ENCODE measurements at places on chromosomes 12 and 14.

DNA sequence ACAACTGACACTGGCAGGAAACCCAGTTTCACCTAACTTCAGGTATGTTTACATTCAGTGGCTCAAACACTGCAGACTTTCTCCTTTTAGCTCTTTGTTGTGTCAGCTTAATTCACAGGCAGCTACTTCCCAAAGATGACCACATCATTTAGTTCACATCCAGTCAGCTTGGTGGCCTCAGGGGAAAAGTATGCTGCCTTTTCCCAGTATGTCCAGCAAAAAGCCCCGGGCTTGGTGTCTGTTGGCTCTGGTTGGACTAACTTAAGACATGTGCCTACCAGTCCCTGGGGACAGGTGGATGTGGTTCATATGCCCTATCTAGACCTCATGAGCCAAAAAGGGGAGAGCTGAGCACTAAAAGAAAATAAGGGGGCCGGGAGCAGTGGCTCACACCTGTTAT, 56.4 kb downstream of the GOLGA5 start:
- no peak for DNase-seq

GRCh38 chr12:2341871-2342270, 289.1 kb downstream of the CACNA1C start:
- no peak for DNase-seq

DNA sequence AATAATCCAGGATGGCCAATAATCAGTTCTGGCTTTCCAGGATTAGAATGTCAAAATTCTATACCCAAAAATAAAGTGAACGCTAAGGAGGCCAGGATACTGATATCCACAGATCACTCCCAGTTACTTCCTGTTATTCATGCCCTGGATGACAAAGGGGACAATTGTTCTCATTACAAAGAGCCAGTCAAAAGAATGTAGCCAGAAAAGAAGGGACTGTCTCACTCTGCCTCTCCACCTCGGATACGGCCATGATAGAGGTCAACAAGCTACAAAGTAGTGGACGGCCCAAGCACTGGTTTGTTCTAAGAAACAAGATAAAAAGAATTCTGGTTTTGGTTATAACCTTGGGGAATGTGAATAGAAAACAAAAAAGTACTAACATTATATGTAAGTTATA, 116.1 kb upstream of the ATF7IP start:
- DNase-seq = no peak

DNA sequence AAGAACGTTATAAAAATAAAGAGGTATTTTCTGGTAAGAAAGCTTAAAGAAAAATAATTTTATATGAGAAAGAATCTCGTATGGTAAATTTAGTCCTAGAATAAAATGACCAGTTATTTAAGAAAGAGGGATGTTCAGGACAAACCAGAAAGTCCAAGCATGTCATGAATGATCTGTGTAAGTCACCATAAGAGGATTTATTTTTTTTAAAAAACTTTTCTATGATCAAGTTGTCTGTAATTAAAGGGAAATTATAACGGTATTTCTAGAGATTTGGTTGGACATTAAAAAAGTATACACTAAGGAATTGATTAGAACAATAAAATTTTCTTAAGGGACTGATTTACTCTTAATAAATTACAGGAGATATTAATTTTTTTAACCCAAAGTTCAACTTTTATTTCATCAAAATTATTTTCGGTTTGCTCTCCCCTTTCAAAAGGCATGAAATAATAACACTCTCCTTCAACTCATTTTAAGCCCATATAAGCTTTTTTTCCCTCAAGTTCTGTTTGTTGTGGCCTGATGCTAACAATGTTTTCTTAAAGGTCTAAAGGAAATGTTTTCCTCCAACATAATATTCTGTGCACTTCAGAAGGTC, 49.9 kb upstream of the CPSF6 start:
- DNase-seq = no peak

GRCh38 chr12:39773266-39773665, 153.7 kb upstream of the ABCD2 start:
- DNase-seq = no peak

GRCh38 chr14:98512501-98513251, 759.3 kb downstream of the BCL11B start:
- no peak for DNase-seq

- DNase-seq = no peak
Observed at GRCh38 chr12:26514364-26514763, 318.6 kb downstream of the ITPR2 start.

DNA sequence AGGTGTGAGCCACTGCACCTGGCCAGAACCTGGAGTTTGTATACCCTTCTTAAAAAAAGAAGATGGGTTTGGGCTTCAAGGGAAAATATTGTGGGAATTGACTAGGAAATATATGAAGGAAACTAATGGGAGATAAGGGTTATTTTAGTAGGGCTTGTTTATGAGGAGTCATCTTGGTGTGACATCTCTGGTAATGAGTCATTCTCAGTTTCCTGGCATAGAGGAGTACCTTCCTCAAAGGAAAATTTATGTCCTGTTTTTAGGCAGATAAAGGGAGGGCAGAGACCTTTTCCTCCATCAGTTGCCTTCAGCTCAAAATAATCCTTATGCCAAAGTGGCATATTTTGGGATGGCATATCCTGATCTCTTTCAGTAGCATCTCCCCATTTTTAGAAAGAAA, 30.6 kb upstream of the NFKBIA start:
- DNase-seq = no peak

GRCh38 chr12:1916371-1917171, 1.9 kb downstream of the CACNA2D4 start:
- no peak for DNase-seq

GRCh38 chr14:100709289-100710284, 17.1 kb upstream of the DLK1 start:
- DNase-seq = no peak

DNA sequence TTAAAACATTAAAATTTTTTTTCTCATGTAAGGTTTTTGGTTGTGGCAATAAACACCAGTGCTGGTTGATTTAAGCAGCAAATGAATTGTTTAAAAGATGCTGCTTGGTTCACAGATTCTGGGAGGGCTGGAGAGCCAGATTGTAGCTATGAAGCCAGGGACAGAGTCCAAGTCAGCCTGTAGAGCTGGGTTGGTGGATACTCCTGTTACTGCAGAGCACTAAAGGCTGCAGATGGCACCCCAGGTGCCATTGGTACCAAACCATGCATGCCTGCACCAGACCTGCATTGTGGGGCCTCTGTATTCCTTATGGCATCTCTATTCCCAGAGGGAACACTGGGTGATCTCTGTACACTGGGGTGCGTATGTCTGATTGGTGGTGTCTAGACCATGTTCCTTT, 113.3 kb downstream of the SNAPC1 start:
- DNase-seq = no peak

GRCh38 chr12:118166946-118167345, 31.0 kb downstream of the PEBP1 start:
- peak; percentile 52 for DNase-seq

- no peak for DNase-seq
Observed at GRCh38 chr12:72271451-72272090, 599 bp upstream of the TRHDE start.

DNA sequence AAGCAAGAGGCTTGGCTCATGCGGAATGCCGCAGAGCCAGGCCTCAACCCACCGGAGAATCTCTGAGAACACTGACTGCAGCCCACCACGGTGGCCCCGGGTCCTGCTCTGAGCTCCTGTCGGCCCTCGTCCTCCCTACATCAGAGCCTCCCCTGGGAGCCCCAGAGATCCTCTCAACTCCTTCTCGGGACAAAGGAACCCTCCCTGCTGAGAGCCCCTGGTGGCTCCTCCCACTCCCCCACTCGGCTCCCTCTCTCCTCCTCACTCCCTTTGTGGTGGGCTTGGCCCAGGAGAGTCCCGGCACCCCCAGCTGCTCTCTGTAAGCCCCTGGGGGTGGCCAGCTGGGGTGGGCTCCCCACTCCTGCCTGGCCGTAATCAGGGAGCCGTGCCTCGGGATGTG, 11.1 kb upstream of the INF2 start:
- no peak for DNase-seq

GRCh38 chr14:104094056-104094708, 8.7 kb downstream of the ASPG start:
- DNase-seq = no peak

DNA sequence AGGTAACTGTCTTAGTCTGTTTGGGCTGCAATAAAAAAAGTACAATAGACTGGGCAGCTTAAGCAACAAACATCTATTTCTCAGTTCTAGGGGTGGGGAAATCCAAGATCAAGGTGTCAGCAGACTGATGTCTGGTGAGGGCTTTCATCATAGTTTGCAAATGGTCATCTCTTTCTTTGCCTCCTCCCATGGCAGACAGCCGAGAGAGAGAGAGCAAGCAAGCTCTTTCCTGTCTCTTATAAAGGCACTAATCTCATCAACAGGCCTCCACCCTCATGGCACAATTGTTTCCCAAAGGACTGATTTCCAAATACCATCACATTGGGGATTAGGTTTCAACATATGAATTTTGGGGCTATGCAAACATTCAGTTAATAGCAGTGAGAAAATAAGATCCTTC, 445.6 kb upstream of the FLRT2 start:
- DNase-seq = no peak

DNA sequence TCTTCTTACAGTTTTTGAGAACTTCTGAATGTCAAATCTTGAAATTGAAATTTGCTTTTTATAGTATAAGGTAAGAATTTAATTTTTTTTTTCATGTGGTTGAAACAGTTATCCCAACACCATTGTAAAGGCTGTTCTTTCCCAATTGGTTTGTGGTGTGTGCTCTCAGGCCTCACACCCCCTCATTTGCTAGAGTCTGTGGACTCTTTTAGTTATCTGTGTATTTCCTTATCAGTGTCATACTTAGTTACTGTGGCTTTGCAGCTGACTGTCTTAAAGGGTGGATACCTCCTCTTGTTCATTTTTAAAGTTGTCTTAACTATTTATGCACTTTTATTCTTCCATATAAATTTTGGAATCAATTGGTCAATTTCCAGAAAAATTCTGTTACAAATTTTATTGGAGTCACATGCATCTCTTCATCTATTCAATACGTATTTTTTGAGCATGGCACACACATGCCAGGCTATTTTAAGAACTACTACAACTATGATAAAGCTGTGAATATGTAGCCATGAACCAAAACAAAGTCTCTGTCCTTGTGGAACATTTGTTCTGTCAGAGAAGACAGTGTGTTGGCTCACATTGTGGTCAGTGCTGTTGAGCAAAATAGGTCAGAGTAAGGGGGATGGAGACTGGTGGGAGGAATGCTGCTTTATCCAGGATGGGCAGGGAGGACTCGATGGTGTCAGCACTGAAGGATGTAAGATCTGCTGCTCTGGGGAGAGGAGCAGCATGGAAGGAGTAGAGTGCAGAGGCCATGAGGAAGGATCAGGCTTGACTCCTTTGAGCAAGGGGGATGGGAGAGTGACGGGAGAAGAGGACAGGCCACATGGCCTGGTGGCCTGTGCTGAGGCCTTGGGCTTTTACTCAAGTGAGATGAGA, 24.1 kb downstream of the FGF23 start:
- DNase-seq = no peak

- no peak for DNase-seq
Observed at GRCh38 chr12:1456885-1457284, 137.5 kb downstream of the FBXL14 start.

GRCh38 chr14:57492859-57493258, 798 bp downstream of the CCDC198 start:
- no peak for DNase-seq

DNA sequence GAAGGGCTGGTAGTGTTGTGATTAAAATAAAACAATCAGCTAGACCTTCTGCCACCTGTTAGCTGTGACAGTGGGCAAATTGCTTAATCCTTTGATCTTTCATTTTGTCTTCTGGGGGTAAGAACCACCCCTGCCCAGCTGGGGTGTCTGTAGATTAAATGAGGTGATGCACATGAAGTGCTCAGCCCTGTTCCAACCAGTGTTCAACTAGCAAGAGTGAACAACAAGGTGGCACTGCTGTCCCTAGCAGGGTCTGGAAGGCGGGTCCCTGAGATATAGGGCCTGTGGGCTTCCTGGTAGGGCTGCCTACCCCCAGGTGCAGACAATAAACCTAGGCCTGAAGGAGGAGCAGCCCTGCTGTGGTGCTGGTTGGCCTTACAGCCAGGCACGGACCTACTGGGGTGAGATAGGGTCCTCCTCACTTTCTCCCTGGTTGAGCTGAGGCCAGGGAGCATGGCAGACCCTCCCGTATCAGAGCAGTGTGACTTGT, 60.6 kb downstream of the ARL6IP4 start:
- no peak for DNase-seq

DNA sequence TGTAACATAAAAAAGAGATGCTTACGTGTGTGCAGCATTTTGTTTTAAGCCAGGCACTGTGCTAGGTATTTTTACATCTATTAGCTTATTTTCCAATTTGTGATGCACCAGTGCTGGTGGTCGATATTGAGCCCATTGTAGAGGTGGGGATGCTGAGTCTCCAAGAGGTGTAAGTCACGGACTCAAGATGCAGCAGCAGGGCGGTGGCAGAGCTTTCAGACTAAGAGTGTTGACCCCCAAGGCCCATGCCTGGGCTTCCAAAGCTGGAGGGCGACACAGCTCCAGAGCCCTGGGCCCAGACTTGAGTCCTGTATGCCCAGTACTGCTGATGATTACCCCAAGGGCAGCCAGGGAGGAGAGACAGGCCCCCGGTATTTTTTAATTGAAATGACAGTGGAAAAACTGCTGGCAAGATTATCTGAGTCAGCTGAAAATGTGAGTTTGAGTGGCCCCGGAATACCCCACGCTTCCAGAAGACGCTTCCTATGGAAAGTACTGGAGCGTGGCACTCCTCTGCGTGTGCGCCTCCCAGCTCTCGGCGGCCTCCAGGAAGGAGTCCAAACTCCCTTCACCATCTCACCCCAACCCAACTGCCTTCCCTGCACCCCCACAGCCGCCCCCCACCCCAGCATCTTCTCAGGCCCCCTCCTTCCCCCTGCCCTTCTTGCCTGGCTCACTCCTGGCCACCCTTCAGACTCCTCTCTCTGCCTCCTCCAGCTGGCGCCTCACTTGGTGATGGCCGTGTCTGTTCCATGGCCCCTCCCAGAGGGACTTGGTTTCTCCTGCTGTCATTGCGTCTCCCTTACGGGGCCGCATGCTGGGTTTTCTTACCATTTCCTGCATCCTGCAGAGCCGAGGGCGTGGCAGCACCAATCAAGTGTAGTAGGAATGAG, 40.7 kb downstream of the ELK3 start:
- no peak for DNase-seq

DNA sequence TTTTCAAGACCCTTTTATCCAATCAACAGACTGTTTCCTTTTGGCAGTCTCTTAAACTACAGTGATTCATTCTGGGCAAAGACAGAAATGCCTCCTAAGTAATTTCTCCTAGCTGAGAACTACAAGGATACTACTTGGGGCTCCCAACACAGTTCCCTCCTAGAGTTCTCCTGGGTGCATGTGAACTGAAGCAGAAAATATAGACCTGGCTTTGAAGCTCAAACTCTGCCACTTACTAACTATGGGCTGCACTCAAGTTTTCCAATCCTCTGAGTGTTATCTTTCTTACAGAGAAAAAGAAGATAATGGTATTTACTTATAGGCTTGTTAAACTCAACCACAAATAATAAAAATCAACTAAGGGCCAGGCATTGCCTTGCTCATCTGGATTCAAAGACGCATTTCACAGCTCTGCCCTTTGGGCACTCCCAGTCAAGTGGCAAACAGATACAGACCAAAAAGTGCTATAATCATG, 97.6 kb downstream of the EFCAB11 start:
- DNase-seq = no peak

- no peak for DNase-seq
Observed at GRCh38 chr14:60233251-60233650, 15.8 kb upstream of the PPM1A start.

All from GM12892 (cell line).